ENCODE measurements at places on chromosomes 16 and 17.

- peak; percentile 70 for DNase-seq
These were observed 4.0 kb downstream of the BECN1 start for GRCh38 chr17:42819939-42820535.

DNA sequence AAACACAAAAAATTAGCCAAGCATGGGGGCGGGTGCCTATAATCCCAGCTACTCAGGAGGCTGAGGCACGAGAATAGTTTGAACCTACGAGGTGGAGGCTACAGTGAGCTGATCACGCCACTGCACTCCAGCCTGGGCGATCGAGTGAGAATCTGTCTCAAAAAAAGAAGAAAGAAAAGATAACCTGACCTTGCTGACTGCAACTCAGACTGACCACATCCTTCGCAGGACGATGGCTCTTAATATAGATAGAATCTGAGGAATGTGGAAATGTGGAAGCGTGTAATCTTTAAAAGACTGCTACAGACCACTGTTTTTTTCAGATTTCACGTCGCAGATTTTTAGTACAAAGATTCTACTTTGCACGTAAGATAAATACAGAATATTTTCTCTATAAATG lies 37.8 kb downstream of the KLHDC4 start:
- no peak for DNase-seq

DNA sequence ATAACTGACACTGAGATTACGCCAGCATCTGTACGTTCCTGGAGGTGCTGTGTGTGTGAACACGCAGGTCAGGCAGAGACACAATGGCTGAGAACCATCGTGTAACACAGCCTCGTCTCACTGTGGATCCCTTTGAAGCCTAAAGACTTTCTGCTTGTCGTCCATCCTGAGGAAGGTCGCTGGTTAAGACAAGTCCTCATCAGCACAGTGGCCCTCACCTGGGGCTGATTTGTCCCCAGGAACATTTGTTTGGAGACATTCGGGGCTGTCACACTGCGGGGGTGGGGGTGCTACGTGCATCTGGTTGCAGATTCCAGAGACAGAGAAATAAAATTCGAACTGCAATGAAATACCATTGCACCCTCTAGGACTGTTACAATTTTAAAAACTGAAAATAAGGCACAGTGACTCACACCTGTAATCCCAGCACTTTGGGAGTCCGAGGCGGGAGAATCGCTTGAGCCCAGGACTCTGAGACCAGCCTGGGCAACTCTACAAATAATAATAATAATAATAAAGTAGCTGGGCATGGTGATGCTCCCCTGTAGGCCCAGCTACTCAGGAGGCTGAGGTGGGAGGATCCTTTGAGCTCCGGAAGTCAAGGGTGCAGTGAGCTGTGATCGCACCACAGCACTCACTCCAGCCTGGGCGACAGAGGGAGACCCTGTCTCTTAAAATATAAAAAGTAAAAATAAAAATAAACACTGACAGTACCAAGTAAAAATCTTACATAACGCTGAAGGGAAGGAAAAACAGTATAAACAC lies 112.0 kb upstream of the METRNL start:
- DNase-seq = no peak

GRCh38 chr17:77404812-77405581 lies 264.2 kb downstream of the SEC14L1 start:
- DNase-seq = no peak

- no peak for DNase-seq
These were observed 235.1 kb downstream of the PRKCA start for GRCh38 chr17:66537502-66537901.

GRCh38 chr17:309361-309888 lies 43.2 kb downstream of the RPH3AL start:
- DNase-seq = no peak

GRCh38 chr17:46770818-46771560 lies 47.5 kb downstream of the WNT3 start:
- DNase-seq = no peak

- no peak for DNase-seq
These were observed 448.6 kb upstream of the RBFOX1 start for GRCh38 chr16:6884002-6884401.

DNA sequence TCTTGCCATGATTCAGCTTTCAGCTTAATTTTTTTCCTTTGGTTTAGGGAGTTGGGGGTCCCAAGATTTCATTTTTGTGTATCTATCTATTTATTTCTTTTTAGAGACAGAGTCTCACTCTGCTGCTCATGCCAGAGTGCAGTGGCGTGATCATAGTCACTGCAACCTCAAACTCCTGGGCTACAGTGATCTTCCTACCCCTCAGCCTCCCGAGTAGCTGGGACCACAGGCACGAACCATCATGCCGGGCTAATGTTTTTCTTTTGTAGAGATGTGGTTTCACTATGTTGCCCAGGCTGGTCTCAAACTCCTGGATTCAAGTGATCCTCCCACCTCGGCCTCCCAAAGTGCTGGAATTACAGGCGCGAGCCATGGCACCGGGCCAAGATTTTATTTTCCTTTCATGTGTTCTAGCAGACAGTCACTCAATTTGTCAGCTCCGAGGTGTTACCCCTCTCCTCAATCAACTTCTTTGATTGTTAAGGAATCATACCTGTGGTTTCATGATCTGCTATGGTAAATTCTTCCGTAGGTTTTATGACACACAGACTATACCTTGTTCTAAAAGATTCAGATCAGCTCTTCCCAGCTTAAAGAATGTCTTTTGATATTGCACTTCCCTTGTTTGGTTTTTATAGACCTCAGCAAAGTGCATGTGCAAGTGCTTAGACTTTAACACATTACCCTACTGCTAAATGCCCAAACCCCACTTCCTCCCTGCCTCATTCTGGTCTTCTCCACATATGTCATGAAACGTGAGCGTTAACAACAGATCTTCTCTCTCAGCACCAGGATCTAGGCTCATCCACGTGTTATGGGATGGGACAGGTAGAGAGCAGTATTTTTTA lies 13.0 kb downstream of the UNC45B start:
- DNase-seq = no peak

DNA sequence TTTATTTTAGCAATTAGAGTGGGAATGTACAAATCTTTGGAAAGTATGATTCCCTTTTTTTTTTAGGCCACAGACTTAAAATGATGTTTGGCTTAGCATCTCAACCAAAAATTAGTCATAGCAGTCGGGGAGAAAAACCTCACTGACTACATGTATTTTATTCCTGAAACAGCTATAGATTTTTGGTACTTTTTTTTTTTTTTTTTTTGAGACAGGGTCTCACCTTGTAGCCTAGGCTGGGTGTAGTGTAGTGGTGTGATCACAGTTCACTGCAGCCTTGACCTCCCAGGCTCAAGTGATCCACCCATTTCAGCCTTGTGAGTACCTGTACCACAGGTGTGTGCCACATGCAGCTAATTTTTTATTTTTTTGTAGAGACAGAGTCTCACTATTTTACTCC lies 23.4 kb downstream of the RNFT1 start:
- DNase-seq = no peak

- DNase-seq = no peak
These were observed 41.5 kb downstream of the CD300LF start for GRCh38 chr17:74671031-74671771.

- no peak for DNase-seq
These were observed 392.5 kb downstream of the HS3ST3B1 start for GRCh38 chr17:14693382-14693781.

- no peak for DNase-seq
These were observed 1.9 kb downstream of the MSI2 start for GRCh38 chr17:57257895-57258851.

- DNase-seq = no peak
These were observed 540 bp downstream of the PPP4C start for GRCh38 chr16:30076276-30076791.

DNA sequence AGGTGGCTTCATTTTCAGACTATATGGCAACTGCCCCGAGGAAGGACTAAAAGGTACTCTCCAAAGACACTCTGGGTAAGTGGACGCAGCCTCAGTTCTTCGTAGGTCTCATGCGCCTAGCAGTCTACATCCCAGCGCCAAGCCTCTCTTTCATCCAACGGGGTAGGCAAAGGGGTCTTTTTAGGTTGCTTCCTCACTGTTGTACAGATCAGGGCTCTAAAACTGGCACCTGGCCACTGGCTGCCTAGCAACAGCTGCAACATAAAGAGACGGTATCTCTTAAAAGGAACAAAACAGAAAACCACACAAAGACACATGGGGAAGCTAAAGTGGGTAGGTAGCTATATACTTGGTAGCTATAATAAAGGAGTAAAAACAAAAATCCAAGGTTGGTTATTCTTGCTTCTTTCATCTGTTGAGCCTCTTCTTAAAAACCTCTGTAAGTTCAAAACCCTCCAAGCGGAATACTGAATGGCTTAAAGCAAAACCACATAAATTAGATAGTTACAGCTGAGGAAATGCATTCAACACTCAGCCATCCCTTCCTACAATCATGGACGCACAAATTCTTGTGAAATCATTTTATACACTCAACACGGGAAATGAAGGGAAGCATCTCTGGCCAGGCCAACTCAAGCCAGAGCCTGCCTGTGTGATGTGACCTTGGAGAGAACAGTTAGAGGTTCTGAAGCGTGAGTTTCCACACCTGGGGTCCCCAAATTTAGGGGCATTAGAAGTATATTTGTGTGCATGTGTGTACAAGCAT lies 22.7 kb downstream of the CYTH1 start:
- DNase-seq = peak; percentile 57

GRCh38 chr17:51763058-51763457 lies 395.5 kb downstream of the CA10 start:
- DNase-seq = no peak

- DNase-seq = peak; percentile 85
These were observed 54.9 kb downstream of the SREBF1 start for GRCh38 chr17:17781591-17782496.

DNA sequence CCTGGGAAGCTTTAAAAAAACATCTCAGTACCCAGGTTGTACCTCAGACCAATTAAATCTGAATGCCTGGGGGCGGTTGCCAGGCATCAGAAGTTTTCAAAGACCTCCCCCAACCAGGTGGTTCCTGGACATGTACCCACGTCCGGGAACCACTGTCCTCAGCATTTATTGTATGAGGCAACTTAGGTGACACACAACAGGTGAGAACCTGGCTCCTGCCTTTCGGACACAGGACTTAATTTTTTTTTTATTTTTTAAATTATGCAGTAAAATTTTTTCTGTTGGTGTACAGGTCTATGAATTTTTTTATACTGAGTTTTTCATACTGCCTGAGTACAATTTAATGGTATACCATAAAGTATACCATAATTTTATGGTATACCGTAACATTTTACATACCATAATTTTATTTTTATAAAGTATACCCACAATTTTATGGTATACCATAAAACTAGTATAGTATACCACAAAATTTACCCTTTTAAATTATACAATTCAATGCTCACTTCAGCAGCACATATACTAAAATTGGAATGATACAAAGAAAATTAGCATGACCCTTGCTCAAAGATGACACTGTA lies 38.7 kb upstream of the DHX8 start:
- DNase-seq = no peak

DNA sequence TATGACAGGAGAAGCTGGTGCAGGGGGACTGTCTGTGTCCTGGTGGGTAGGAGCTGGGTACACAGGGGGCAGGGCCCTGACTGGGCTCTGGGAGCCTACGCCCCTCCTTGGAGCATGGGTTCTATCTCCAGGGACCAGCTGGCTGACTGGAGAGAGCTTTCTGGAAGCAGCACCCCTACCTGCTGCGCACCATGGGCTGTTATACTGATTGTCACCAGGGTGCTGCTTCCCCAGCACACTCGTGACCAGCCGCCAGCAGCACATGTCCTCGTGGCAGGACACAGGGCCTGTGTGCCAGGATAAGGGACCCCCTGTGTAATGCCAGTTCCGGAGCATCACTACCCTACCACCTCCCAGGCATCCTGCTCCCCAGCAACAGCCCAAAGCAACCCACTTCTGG lies 106.0 kb downstream of the AMFR start:
- no peak for DNase-seq

DNA sequence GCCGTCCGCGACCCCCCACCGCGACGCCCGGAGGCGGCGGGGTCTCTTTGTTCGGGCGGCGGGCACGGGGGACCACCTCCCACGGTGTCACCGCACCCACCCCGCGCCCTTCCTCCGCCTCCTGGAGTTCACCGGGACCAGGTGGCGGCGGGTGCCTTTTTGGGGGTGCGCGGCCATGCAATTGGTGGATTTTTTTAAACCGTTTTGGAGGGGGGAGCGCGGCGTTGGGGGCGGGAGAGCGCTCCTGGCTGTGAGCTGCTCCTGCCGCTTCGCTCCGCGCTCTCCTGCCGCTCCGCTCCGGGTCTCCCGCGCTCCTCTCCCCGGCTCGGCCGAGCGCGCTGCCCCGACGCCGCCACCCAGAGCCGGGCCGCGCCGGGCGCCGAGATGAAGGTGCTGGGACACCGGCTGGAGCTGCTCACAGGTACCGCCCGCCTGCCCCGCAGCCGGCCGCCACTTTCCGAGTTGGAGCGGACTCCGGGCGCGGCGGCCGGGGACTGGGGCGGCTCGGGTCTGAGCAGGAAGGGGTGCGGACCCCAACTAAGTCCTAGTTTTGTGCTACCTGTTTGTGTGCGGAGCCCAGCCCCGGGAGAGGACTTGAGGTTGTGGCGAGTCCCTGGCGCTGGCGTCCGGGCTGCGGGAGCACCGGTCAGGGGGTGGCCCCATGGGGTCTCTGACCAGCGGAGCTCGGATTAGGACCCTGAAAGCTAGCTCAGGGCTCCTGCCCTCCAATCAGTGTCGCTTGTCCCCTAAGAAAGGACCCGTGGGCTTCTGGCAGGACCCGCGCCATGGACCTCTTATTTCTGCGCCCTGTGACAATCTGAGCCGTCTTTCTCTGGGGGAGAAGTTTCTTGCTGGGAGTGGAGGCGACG lies 35.7 kb upstream of the NDRG4 start:
- DNase-seq = no peak

GRCh38 chr17:35244341-35245195 lies 1.7 kb downstream of the SLFN5 start:
- no peak for DNase-seq

DNA sequence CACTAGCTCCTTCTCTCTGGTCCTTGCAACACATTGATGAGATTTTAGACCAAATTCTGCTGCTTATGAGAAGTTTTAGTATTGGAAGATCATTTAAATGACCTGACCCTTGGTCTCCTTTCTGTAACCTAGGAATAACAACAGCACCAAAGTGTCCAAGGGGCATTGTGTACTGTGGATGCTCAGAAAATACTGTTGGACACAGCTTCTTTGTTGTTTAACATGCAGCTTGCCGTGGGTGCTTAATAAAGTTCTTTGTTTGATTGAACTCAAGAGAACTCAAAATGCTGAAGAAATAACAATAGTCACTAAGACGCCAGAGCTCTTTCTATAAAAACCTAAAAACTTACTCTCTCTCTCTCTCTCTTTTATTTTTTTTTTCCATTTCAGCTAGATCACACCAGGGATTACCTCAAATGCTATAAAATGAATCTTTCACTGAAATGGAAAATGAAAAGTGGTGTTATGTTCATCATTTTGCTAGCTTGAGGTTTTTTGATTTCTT lies 548.9 kb upstream of the CDH8 start:
- no peak for DNase-seq
